ENCODE measurements at places on chromosomes 1 and 21.

- no peak for DNase-seq
Measured at GRCh38 chr1:93659822-93660503, 21.7 kb downstream of the BCAR3 start.

GRCh38 chr1:244339776-244340175 is 111.9 kb downstream of the ADSS2 start:
- DNase-seq: no peak

GRCh38 chr21:41726058-41726558 is 40.7 kb downstream of the RIPK4 start:
- DNase-seq: no peak

- DNase-seq: no peak
Measured at GRCh38 chr1:151813271-151813977, 8.2 kb upstream of the LINGO4 start.

DNA sequence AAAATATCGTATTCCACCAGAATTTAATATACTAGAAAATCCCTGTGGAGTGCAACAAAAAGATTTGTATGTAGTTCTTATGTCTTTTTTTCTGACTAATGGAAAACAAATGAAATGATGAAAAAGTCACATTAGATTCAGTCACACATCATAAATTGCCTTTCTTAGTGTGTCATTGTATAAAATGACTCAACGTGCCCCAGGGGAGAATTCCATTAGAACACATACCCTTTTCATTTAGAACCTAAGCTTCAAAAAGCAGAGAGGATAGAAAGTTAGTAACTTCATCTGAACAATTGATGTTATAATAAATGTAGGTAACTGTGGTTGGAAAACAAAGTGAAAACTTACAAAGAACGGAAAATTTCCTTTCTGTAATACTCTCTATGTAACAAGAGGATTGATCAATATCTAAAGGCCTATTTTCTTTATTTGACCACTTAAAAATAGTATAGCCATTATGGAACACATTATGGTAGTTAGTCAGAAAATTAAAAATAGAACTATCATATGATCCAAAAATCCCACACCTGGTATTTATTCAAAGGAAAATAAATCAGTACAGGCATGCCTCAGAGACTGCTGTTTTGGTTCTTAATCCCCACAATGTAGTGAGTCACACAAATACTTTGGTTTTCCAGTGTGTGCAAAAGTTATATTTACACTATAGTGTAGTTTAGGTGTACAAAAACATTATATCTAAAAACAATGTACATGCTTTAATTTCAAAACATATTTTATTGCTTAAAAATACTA is 1016.1 kb downstream of the KCNT2 start:
- DNase-seq: no peak

DNA sequence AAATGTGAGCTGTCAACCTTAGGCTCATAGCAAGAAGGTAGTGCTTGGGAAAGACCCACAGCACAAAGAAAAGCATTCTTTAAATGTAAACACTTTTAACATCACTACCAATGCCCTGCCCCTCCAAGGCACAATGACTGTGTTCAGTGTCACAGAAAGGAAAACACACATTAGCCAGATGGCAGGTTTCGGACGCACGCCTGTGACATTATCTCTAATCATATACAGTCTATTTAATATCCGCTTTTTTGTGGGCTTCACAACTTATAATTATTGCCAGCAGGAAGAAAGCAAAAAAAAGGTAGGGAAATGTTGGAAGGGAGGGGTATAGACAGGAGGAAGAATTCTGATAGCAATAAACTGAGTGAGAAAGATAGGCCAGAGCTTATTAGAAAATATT is 112.4 kb upstream of the BEND5 start:
- DNase-seq: no peak

DNA sequence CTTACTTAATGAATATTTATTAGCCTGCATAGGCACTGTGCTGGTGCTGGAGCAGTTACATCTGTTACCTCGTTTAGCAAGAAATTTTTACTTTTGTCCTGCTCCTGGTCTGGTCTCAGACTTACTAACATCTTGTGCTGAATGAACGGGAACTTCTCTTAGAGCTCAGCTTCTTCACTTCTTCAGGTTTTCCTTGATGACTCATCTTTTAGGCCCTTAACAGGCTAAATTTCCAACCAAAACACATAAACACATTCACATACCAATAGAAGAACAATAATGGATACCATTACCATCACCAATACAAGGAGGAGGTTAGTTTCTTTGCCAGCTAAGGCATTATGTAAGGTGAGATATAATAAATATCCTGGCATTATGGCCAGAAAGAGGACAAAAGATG is 68.9 kb downstream of the IFI44 start:
- no peak for DNase-seq

DNA sequence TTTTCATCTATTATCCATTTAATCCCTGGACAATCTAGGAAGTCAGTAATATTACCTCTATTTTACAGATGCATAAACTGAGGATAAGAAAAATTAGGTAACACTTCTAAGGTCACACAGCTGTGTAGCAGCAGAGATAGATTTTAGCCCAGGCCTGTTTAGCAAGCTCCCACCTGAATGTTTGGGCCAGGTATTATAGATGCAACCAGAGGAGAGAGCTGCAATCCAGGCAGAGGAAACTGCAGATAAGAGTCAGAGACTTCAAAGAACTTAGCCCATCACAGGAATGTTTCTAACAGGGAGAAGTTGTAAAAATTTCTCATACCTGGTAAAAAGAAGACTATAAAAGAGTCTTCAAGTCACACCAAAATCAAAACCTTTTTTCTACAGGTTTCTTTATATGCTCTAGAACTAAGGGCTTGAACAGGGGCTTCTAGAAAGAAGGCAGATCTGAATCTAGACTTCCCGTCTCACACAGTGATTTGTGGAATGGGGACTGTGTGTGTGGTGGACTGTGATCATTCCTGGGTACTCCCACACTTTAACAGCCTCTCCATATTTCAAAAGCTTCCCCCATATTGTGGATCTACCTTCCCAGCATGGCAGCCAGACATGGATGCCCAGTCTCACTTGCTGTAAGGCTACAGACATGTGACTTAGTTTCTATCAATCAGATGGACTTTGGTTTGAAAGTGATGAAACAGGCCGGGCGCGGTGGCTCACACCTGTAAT is 128.7 kb downstream of the TLR5 start:
- DNase-seq: no peak

DNA sequence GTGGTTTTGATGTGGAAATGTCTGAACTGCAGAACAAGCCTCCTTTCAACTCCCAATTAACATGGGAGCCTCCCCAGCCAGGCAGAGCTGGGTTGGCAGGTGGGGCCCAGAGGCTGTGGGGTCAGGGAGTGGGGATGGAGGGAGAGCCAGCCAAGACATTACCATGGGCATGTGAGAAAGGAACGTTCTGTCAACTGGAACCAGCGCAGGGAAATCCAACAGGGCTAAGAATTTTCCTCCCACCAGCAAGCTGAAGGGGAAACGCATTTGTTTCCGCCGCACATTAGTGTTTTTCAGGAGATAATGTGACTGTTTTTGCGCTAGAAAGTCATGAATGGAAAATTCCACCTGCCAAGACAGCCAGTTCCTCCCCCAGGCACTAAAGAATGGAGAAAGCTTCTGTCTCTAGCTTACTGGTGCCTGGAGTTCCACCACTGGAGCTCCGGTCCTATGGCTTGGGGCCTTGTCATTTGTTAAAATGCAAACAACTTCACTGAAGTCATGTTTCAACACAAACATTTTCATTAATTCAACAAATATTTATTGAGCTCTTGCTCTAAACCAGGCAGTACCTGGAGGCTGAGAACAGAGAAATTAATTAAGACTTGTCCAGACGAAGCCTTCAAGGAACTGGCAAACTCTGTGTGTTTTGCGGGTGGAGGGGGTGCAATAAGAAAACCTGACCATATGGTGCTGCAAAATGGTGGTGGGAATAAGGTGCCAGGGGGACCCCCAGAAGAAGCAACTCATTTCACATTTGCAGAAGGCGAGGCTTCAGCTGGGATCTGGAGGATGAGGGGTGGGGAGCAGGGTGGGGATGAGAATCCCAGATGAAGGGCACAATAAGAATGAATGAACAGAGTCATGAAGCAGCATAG is 305.1 kb downstream of the MATN1 start:
- DNase-seq: no peak

- DNase-seq: no peak
Measured at GRCh38 chr1:53684741-53685140, 54.2 kb downstream of the GLIS1 start.

GRCh38 chr21:45036630-45037029 is 37.8 kb upstream of the ADARB1 start:
- DNase-seq: no peak

DNA sequence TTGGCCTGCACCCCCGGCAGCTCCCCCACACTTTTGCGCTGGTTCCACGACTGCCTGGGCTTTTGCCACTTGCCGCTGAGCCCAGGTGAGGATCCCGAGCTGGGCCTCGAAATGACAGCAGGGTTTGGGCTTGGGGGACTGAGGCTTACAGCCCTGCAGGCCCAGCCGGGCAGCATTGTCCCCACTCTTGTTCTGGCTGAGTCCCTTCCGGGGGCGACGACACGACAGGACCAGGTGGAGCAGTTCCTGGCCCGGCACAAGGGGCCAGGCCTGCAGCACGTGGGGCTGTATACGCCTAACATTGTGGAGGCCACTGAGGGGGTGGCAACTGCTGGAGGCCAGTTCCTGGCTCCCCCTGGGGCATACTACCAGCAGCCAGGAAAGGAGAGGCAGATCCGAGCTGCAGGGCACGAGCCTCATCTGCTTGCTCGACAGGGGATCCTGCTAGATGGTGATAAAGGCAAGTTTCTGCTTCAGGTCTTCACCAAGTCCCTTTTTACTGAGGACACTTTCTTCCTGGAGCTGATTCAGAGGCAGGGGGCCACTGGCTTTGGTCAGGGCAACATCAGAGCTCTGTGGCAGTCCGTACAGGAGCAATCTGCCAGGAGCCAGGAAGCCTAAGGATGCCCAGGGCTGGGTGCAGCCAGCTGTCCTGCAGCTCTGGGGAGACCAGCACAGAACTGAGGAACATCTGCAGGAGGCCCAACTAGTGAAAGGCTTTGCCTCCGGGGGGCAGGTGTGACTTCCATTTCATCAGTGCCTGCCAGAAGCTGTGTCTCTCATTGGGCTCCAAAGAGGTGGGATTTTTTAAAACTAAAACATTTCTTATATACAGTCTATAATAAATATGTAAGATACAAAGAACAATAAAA is 1.2 kb downstream of the HPDL start:
- DNase-seq: no peak

DNA sequence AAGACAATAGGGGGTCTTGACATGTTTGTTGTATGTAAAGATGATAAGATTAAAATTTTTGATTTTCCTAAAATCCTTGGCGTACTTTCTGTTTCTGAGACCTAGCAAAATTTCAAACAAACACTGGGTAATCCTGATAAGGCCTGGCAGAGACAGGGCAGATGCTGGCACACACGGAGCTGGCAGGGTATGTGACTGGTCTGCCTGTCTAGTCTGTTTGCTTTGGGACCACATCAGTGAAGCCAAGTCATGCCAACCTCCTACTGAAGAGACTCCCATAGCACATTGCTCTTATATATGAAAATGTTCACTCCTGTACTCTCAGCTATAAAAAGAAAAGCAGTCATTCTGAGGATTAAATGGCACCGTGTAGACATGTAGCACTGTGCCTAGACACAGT is 14.1 kb downstream of the TOR3A start:
- DNase-seq: no peak

GRCh38 chr1:110559157-110559556 is 40.2 kb upstream of the KCNA10 start:
- no peak for DNase-seq

GRCh38 chr21:42754270-42754933 is 101.0 kb downstream of the PDE9A start:
- DNase-seq: no peak

- no peak for DNase-seq
Measured at GRCh38 chr1:214464445-214465287, 86.7 kb downstream of the PTPN14 start.

GRCh38 chr1:11331036-11331944 is 58.3 kb downstream of the UBIAD1 start:
- DNase-seq: no peak

DNA sequence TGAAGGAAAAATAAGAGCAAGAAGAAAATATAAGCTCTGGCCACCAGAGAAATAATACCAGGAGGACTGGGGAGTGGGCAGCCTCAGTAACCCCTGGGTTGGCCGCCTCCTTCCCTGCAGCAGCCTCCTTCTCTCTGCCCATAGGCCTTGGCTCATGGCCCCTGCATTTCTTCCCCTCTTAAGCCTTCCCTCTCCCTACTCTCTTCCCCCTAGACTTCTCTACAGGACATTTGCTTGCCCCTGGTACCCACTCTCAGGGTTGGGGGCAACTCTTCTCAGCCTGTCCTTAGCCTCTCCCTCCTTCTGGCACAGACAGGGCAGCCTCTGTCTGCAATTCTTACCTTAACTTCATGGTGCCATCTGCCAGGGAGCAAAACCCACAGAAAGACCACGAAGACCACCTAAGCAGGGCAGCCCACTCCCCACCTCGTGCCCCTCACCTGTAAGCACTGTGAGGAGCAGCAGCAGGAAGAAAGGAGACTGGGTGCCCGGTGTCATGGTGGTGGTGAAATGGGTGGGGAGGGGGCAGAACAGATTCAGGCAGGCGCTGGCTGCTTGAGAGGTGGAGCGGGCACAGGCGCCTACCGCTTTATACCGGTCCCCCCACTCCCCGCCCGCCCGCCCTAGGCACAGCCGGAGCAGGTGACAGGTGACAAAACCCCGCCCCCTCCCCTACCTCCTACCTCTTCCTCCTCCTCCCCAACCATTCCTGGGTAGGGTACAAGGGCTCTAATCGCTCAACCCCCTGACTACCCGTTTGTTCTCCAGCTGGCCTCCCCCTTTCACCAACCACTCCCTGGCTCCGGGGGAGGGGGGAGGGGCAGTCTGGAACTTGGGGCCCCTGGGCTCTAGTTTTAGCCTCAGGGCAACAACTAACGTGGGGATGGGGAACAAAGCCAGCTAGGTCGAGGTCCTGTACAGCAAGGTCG is 15.1 kb downstream of the THBS3 start:
- DNase-seq: no peak

- no peak for DNase-seq
Measured at GRCh38 chr1:67619080-67619479, 65.9 kb upstream of the GADD45A start.

DNA sequence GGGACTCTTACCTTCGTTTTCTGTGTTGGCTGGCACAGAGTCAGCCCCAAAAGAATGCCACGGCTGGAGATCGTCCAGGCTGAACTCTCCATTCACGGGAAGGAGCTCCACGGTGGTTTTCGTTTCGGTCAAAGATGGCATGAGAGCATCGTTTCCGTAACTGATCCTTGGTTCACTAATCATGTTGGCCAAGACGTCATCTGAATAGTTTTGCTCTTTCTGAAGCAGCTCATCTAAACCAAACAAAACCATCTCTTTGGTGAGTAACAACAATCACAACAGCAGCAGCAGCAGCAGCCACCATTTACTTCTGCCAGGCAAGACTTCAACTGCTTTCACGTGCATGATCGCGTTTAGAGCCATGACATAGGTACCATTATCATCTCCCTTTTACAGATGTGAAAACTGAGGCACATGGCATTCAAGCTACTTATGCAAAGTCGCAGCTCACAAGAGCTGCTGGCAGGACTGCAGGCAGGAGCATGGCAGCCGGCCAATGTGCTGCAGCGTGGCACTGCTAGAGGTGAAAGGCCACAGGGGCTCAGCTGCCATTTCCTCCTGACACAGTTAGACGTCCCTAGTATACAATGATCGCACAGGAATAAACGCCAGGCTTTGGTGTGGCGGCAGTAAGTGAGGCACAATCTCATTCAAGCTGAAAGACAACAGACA is 177.1 kb downstream of the GABPA start:
- no peak for DNase-seq

GRCh38 chr1:161491472-161491871 is 13.8 kb upstream of the FCGR2A start:
- no peak for DNase-seq
